ENCODE measurements at places on chromosomes 13 and 19.

DNA sequence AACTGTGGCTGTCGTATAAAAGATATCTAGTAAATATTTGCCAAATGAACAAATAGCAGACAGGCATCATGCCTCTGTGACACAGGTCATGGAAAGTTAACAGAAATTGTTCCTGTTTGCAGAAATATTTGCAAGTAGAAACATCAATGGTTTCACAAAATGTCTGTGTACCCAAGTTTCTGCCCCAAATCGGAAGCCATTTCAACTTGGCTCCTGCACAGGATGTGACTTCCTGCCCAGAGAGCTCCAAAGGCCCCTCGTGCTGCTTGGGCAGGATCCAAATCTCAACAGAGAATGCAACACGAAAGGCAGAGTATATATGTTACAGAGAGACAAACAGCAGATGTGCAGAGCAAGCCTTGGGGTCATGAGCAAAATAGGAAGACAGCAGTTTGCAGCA, 95.5 kb upstream of the SERP2 start:
- no peak for DNase-seq

- DNase-seq, result no peak
These were observed 218.0 kb upstream of the SERP2 start for GRCh38 chr13:44155422-44156293.

- DNase-seq, result no peak
These were observed 9.3 kb downstream of the RAB3D start for GRCh38 chr19:11330127-11330526.

GRCh38 chr13:47298506-47298905, 401.7 kb upstream of the HTR2A start:
- no peak for DNase-seq

GRCh38 chr19:16113727-16114126, 2.0 kb downstream of the RAB8A start:
- DNase-seq, result no peak

- DNase-seq, result no peak
These were observed 136.1 kb upstream of the SPACA7 start for GRCh38 chr13:112240076-112240475.

GRCh38 chr13:49058761-49059160, 83.0 kb downstream of the FNDC3A start:
- DNase-seq, result no peak

DNA sequence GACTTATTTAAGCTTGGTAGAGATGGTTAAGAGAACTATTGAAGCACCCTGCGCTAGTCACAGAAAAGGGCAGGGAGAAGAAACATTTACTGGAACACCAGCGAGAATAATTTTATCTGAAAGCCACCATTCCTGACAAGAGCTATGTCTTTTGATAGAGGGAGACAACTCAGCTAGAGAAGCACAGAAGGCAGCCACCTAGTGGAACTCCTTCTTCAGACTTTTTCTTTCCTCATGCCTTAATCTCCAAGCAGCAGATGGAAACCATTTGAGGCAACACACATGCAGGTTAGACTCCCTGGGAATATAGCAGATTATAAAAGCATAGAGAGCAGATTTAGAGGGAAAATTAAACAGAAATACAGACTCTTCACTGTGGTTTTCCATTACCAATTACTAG, 813.4 kb downstream of the SLITRK6 start:
- no peak for DNase-seq

- peak; percentile 36 for DNase-seq
These were observed 10.8 kb upstream of the PDCD5 start for GRCh38 chr19:32570081-32570785.

GRCh38 chr13:97198753-97199152, 23.4 kb upstream of the MBNL2 start:
- no peak for DNase-seq

DNA sequence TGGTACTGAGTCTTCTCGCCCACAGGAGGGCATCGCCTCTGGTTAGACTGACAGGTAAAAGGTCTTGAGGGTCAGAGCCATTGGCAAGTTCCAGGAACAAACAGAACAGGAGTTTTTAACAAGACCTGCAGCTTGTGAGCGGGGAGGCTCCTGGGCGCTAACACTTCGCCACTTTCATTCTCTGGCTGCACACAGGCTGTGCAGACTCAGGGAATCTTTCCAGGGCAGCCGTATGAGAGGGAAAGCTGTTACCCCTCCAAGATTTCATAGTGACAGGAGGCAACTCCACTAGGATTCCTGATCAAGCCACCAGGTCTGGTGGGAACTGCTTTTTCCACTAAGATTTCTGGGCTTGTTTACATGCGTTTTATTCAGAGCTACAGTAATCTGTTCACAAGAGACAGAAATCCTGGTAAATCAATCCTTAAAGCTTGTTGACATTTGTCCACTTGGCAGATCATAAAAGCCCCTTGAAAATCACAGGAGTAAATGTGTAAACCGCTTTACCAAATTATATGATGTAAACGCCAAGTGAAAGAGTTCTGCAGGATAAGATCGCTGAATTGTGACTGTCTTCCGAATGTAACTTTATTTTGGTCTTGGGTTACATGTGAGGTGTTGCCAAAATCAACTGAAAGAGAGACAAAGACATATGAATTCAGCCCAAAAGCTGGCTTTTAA, 190.6 kb downstream of the MZT1 start:
- DNase-seq, result peak; percentile 21

GRCh38 chr13:59568306-59568705, 595.4 kb downstream of the DIAPH3 start:
- DNase-seq, result no peak

GRCh38 chr13:42398533-42398932, 126.6 kb downstream of the AKAP11 start:
- DNase-seq, result no peak

DNA sequence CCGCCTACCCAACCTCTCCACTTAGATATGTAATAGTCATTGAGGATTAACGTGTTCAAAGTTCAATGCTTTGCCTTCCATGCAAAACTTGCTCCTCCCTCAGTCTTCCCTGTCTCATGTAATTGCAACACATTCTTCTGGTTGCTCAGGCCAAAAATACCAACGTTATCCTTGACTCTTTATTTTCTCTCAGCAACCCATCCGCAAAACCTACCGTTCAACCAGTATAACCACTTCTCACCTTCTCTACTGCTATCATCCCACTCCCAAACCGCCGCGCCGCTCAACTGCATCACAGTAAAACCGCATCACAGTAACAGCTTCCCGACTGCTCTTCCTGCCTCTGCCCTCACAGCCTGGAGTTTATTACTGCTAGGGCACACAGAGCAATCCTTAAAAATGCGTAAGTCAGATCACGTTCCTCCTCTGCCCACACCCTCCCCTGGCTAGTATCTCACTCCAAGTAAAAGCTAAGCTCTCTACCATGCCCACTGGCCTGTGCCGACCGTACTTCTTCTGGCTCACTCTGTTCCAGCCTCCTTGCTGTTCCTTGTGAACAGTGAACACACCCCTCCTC, 8.2 kb downstream of the MTIF3 start:
- no peak for DNase-seq

- DNase-seq, result no peak
These were observed 103.5 kb downstream of the POU4F1 start for GRCh38 chr13:78499802-78500201.

- DNase-seq, result no peak
These were observed 99.6 kb upstream of the MBNL2 start for GRCh38 chr13:97122381-97122996.

GRCh38 chr19:41871573-41872383, 5.3 kb upstream of the CD79A start:
- no peak for DNase-seq

DNA sequence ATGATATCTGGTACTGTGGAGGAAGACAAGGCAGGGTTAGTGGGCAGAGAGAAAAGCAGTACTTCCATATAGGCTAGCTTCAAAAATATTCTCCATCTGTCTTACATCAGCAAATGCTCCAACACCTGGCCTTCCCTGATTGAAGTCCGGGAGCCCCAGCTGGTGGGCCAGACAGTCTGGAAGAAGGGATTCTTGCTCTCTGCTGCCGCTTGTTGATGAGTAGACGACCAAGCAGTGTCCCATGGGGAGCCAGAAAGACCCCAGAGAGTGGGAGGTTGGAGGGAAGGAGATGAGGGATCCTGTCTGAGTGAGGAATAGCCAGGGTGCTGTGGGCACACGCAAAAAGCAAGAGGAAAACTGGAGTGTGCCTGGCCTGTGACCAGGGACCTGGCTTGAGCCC, 95.1 kb downstream of the ATP8A2 start:
- no peak for DNase-seq

DNA sequence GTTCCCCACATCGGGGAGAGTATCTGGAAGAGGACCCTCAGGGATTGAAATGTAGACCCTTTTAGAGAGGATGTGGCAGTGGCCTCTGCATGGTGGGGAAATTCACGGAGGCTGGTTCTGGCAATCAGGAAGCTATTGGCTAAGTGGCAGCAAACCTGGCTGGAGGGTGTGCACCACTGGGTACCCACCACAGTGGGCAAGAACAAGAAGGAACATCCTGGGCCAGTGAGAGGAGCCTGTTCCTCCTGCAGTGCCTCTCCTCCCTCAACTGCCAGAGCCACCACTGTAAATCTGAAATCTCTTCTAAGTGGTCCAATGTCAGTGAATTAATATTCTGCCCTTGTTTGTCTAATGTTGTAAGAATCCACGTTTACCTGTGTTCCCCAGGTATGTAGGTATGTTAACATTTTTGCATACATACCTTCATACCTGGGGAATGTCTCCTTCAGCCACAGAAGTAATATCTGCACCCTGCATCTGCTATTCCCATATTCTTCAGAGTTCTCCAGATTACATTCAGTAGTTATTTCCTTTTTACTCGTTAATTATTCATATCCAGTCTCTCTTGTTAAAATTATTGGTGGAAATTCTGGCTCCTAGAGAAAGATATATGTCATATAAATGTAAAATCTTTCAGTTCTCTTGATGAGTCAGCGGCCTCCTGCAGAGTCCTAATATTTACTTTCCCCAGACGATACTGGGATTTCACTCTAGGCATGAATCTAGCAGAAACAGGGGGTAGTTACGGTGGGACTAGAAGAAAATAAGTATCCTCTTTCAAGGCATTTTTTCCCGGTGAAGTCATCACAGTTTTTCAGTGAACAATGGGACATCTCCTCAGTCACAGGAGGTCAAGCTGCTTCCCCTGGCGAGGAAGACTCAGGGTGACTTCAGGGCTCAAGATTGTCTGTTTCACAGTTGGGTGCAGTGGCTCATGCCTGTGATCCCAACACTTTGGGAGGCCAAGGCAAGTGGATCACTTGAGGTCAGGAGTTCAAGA, 148.3 kb downstream of the MYO16 start:
- no peak for DNase-seq

- no peak for DNase-seq
These were observed 141.2 kb upstream of the KLHL1 start for GRCh38 chr13:70249332-70250064.
